ENCODE measurements at places on chromosomes 1 and 21.

DNA sequence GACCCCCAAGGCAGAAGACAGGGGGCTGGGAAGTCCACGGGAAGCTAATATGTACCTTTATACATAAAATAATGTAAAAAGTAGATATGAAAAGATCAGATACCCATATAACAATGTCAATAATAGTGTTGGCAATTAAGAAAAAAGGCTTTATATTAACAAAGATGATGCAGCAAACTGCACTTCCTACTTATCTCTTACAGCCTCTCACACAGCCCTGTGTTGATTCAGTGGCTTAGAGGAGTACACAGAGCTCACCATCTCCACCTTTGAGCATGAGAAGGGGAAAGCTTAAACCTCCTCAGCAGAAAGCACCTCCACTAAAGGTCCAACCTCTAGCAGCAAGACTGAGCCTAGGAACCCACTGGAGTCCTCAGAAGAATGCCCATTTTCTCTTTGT, 7.2 kb upstream of the VSIG8 start:
- no peak overlapping the region for H3K27ac ChIP-seq
- H3K4me1 ChIP-seq = no peaks in the 10 kb centered on the region
- H3K27me3 ChIP-seq = no peaks in the 10 kb centered on the region
- H3K4me3 ChIP-seq = no peak overlapping the region
- no peaks in the 10 kb centered on the region for H3K36me3 ChIP-seq

- H3K36me3 ChIP-seq = no peaks in the 10 kb centered on the region
- H3K27me3 ChIP-seq = no peaks in the 10 kb centered on the region
- no peaks in the 10 kb centered on the region for H3K4me1 ChIP-seq
- DNase-seq = peak; percentile 86
Observed at GRCh38 chr1:169427081-169427641, at the start of gene CCDC181. TSS of gene CCDC181 (minus strand) at chr1:169427474. CDS start at chr1:169424927, 2,547 bp downstream.

DNA sequence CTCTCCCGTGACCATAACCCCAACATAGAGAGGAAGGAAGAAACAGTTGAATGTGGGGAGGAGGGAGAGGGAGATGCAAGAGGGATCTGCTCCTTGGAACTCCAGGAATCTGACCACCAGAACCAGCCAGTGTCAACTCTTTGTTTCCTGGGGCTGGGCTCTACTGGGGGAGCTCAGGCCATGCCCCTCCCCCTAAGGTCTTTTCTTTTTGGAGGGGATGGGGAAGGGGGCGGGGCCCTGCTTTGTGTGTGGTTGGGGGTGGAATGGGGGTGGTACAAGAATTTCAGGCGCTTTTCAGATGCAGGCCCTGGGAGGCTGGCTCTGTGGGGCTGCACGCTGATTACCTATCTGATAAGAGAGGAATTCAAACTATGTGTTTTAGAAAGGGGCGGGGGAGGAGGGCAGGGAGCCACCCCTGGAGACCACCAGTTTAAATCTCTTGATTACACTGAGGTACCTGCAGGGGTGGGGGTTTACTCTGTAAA, 8.3 kb downstream of the LIN28A start:
- no peak for DNase-seq
- no peak overlapping the region for H3K27ac ChIP-seq
- H3K4me3 ChIP-seq = no peak overlapping the region
- H3K4me1 ChIP-seq = no peaks in the 10 kb centered on the region

- H3K36me3 ChIP-seq = no peaks in the 10 kb centered on the region
- DNase-seq = no peak
- peak within 1 kb of the TSS; percentile 50 for H3K4me3 ChIP-seq
- peaks cover 53% of the 10 kb centered on the region for H3K4me1 ChIP-seq
- peaks cover 21% of the 10 kb centered on the region for H3K27me3 ChIP-seq
- no peak within 1 kb of the TSS for H3K27ac ChIP-seq
Observed at GRCh38 chr1:111989531-111990025, at the start of gene KCND3. TSS of gene KCND3 (minus strand) at chr1:111989668.

DNA sequence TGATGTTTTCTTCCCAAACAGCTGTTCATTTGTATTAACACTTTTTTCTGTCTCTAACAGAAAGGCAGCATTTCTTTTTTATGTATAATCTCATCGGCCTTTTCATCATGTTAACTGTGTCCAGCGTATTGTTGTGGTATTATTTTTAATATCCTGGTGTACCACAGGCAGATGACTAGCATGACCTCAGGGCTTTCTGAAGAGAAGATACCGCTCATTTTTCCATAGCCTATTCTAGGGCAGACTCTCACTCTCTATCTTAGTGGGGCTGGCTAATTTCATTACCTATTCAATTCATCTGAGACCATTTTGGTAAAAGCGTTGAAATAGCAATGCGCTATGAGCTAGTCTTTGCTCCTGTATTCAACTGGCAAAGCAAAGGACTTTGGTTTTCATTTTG, 209.9 kb downstream of the SDCCAG8 start:
- H3K27me3 ChIP-seq = no peaks in the 10 kb centered on the region
- no peak overlapping the region for H3K4me3 ChIP-seq
- DNase-seq = no peak

- H3K4me3 ChIP-seq = no peak overlapping the region
- no peak overlapping the region for H3K27ac ChIP-seq
- no peak for DNase-seq
- H3K36me3 ChIP-seq = peaks cover 2% of the 10 kb centered on the region
Observed at GRCh38 chr21:44505673-44506278, 34.2 kb downstream of the KRTAP10-1 start.

DNA sequence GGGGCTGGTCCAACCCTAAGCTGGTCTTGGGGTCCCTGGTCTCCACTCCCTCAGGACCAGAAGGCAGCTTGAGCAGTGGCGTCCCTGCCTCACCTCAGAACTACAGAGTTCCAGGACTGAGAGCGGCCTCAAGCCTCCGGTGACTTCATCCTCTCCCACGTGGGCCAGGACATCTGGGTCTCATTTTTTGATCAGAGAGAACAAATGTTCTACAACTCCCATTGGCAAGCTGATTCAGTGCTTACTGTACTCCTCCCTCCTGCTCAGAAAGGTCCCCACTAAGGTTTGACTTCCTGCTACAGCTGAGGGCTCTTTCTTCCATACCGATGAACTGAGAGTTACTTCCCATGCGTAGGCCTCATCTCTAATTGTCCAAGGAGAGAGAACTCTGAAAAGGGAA, 78.5 kb downstream of the PLXNA2 start:
- no peaks in the 10 kb centered on the region for H3K27me3 ChIP-seq
- H3K4me1 ChIP-seq = peaks cover 38% of the 10 kb centered on the region
- H3K4me3 ChIP-seq = no peak overlapping the region
- no peak overlapping the region for H3K27ac ChIP-seq
- peaks cover 5% of the 10 kb centered on the region for H3K36me3 ChIP-seq

- no peak for DNase-seq
- H3K4me3 ChIP-seq = no peak within 1 kb of the TSS
- no peak within 1 kb of the TSS for H3K27ac ChIP-seq
- H3K36me3 ChIP-seq = no peaks in the 10 kb centered on the region
Observed at GRCh38 chr1:32246888-32247273, at the start of gene FAM167B. TSS of gene FAM167B (plus strand) at chr1:32247222. CDS start at chr1:32247422, 200 bp downstream.

DNA sequence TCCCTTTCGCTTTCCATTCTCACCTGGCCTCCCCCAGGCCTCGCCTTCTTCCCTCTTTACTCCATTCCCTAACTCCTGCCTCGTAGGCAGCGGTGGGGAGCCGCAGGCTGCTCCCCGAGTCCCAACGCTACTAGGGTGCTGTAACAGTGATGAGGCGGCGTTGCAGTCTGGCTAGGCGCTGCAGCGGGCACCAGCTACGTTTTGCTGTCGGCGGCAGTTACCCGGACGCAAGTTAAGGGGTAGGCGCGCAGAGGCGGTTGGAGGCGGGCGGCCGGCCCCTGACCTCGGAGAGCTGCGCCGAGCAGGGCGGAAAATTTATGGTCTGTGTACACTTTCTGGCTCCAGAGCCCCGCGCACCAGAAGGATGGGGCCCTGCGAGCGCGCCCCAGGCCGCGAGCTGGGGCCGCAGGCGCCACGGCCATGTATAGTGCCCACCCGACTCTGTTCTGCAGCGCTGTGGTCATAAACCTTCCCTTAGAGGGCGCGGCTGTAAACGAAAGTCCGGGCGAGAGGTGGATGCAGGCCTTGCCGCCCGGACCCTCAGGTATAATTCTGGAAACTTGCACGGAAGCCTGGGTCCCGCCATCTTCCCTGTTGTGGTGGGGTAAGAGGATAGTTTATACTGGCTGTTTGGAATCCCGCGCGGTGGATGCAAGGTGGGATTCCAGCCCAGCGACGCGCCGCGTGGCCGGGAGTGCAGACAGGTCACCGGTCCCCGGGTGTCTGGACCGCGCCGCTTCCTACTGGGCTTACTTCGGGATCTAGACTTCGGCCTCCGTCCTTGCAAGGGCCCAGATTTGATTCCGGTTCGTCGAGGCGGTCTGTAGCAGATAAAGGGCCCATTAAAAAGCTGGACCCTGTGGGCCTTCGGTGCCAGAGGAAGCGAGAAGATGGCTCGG, 15.0 kb downstream of the HLX start:
- H3K4me1 ChIP-seq = peaks cover 29% of the 10 kb centered on the region
- peaks cover 80% of the 10 kb centered on the region for H3K27me3 ChIP-seq
- no peak overlapping the region for H3K27ac ChIP-seq
- H3K36me3 ChIP-seq = no peaks in the 10 kb centered on the region

- H3K4me3 ChIP-seq = no peak overlapping the region
- peak; percentile 92 for DNase-seq
- no peak overlapping the region for H3K27ac ChIP-seq
- no peaks in the 10 kb centered on the region for H3K4me1 ChIP-seq
- no peaks in the 10 kb centered on the region for H3K27me3 ChIP-seq
Observed at GRCh38 chr1:12658531-12659453, 14.9 kb downstream of the AADACL4 start.

DNA sequence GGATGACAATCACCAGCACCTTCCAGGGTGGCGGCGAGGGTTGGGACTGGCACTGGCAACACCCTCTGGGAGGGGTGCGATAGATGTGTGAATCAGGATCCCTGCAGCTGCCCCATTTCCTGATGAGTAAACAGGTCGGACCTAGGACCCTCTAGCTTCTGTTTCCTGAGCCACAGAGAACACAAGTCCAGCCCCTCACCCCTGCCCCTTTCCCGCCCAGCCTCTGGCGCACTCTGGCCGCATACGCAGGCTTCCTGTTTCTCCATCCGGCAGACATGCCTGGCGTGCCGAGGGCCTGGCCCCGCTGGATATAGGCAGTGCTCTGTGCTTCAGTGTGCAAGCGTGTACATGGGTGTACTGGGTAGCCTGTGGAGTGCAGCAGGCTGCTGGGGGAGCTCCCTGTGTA, 4.6 kb downstream of the PEAR1 start:
- H3K4me3 ChIP-seq = no peak overlapping the region
- H3K36me3 ChIP-seq = no peaks in the 10 kb centered on the region
- H3K4me1 ChIP-seq = peaks cover 72% of the 10 kb centered on the region
- peak overlapping the region; percentile 26 for H3K27ac ChIP-seq
- H3K27me3 ChIP-seq = peaks cover 32% of the 10 kb centered on the region
- DNase-seq = no peak

GRCh38 chr1:27581823-27582243, 22.1 kb downstream of the AHDC1 start:
- peaks cover 27% of the 10 kb centered on the region for H3K4me1 ChIP-seq
- H3K4me3 ChIP-seq = no peak overlapping the region
- H3K27ac ChIP-seq = no peak overlapping the region

GRCh38 chr1:81125672-81126071, 675.1 kb upstream of the ADGRL2 start:
- no peaks in the 10 kb centered on the region for H3K36me3 ChIP-seq
- H3K4me1 ChIP-seq = no peaks in the 10 kb centered on the region
- DNase-seq = no peak
- H3K27ac ChIP-seq = no peak overlapping the region
- no peak overlapping the region for H3K4me3 ChIP-seq

- H3K27ac ChIP-seq = no peak overlapping the region
- peaks cover 2% of the 10 kb centered on the region for H3K4me1 ChIP-seq
- peaks cover 4% of the 10 kb centered on the region for H3K36me3 ChIP-seq
- no peak for DNase-seq
Observed at GRCh38 chr21:31429506-31429905, 85.4 kb upstream of the TIAM1 start.

GRCh38 chr1:177996957-177997356, 27.1 kb upstream of the SEC16B start:
- no peaks in the 10 kb centered on the region for H3K27me3 ChIP-seq
- no peaks in the 10 kb centered on the region for H3K4me1 ChIP-seq
- no peak overlapping the region for H3K27ac ChIP-seq
- no peaks in the 10 kb centered on the region for H3K36me3 ChIP-seq
- no peak overlapping the region for H3K4me3 ChIP-seq

GRCh38 chr1:40704817-40705733, 13.6 kb downstream of the NFYC start:
- no peaks in the 10 kb centered on the region for H3K36me3 ChIP-seq
- no peaks in the 10 kb centered on the region for H3K4me1 ChIP-seq
- no peak overlapping the region for H3K27ac ChIP-seq
- no peak for DNase-seq
- H3K4me3 ChIP-seq = no peak overlapping the region

- peaks cover 20% of the 10 kb centered on the region for H3K27me3 ChIP-seq
- no peak overlapping the region for H3K27ac ChIP-seq
- peaks cover 27% of the 10 kb centered on the region for H3K4me1 ChIP-seq
Observed at GRCh38 chr1:200869376-200869752, 3.4 kb upstream of the GPR25 start.

DNA sequence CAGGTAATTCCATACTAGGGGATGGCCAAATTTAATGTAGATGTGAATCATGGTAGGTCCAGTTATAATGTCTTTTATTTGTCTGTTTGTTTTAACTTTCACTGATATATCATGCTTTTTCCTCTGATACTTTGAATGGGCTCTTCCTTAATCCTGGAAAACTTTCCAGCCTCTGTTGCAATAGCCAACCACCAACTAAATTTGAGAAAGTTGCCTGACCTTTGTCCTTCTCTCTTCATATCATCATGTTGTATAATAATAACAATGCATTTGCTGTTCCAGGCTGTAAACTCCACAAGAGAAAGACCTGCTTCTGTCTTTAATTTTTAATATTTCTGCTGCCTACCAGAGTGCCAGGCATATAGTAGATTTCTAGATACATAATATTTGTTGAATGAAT, 146.1 kb downstream of the HMCN1 start:
- no peaks in the 10 kb centered on the region for H3K4me1 ChIP-seq
- H3K4me3 ChIP-seq = no peak overlapping the region
- H3K27ac ChIP-seq = no peak overlapping the region
- no peaks in the 10 kb centered on the region for H3K36me3 ChIP-seq

GRCh38 chr1:39979654-39980053, 24.7 kb downstream of the MFSD2A start:
- no peak for DNase-seq
- no peaks in the 10 kb centered on the region for H3K4me1 ChIP-seq
- H3K27ac ChIP-seq = no peak overlapping the region
- H3K4me3 ChIP-seq = no peak overlapping the region
- no peaks in the 10 kb centered on the region for H3K27me3 ChIP-seq

GRCh38 chr1:1122078-1122811, 6.4 kb upstream of the C1orf159 start:
- H3K27ac ChIP-seq = no peak overlapping the region
- H3K4me3 ChIP-seq = no peak overlapping the region
- no peaks in the 10 kb centered on the region for H3K27me3 ChIP-seq
- H3K36me3 ChIP-seq = peaks cover 3% of the 10 kb centered on the region

GRCh38 chr21:9750341-9751086, 770.9 kb upstream of the TPTE start:
- no peaks in the 10 kb centered on the region for H3K36me3 ChIP-seq
- no peaks in the 10 kb centered on the region for H3K27me3 ChIP-seq
- no peak for DNase-seq
